ENCODE measurements at places on chromosomes 6 and 20.

DNA sequence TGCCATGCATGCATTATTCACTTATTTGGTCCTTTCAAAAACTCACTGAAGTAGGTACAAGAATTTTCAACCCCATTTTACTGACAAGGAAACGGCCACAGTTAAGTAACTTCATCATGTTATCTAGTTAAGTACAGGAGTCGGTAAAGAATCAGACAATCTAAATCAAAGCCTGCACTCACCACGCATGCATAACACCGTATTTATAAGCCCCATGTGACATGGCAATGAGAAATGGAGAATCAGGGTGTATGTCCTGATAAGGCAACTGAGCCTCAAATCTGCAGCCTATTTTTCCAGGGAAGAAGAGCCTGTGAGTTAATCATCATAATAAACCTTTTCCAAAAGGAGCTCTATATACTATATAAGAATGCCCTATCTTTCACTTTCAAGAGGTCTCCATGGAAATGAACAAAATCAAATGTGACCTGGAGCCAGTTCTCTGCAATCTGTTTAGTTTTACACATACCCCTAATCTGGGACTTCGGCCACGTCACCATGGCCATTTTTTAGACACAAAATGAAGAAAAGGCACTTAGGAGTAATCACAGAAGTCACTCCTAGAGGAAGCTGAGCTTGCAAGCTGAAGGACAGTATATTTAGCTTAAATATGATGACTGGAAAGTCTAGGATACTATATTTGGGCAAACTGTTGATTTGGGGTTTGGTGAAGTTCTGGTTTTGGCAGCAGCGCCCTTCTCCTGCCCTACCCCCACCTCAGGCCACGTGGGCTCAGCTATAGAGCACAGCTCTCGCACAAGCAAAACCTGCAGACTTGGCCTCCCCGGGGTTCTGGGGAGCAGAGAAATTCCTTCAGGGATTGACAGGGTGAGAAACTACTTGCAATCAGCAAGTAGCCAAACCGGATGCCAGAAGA lies 19.2 kb downstream of the TRAM2 start:
- H3K4me3 ChIP-seq = no peak overlapping the region
- no peak overlapping the region for H3K27ac ChIP-seq
- DNase-seq = no peak
- H3K36me3 ChIP-seq = no peaks in the 10 kb centered on the region
- peaks cover 22% of the 10 kb centered on the region for H3K4me1 ChIP-seq
- H3K27me3 ChIP-seq = no peaks in the 10 kb centered on the region

GRCh38 chr6:44779130-44779826 lies 391.8 kb downstream of the CDC5L start:
- peak; percentile 51 for DNase-seq
- no peak overlapping the region for H3K4me3 ChIP-seq
- no peaks in the 10 kb centered on the region for H3K4me1 ChIP-seq
- no peaks in the 10 kb centered on the region for H3K27me3 ChIP-seq

DNA sequence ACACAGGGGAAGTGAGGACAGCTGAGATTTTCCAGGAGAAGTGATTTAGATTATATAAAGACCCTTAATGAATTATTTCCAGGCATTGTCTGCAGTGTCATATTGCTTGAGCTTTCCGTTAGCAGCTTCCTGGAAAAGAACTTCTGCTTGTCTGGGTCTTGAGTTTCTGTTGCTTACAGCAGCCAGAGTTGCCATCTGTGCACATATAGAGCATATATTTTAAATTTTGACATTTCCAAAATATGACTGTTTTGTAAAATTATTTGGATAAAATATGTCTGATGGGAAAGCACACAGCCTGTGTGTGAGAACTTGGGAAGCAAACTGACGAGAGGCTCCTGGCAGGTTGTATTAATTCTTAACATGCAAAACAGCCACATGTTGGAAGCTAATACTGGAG lies 21.0 kb upstream of the NKX2-2 start:
- no peak overlapping the region for H3K27ac ChIP-seq
- H3K4me3 ChIP-seq = no peak overlapping the region
- no peak for DNase-seq
- peaks cover 30% of the 10 kb centered on the region for H3K27me3 ChIP-seq

- H3K36me3 ChIP-seq = no peaks in the 10 kb centered on the region
- no peak overlapping the region for H3K4me3 ChIP-seq
- no peaks in the 10 kb centered on the region for H3K4me1 ChIP-seq
- DNase-seq = no peak
Observed at GRCh38 chr20:58546756-58547622, 31.8 kb upstream of the APCDD1L start.

- no peak overlapping the region for H3K27ac ChIP-seq
- H3K4me1 ChIP-seq = peaks cover 59% of the 10 kb centered on the region
- DNase-seq = no peak
- H3K27me3 ChIP-seq = no peaks in the 10 kb centered on the region
- no peaks in the 10 kb centered on the region for H3K36me3 ChIP-seq
Observed at GRCh38 chr6:163705923-163706322, 291.4 kb downstream of the QKI start.

DNA sequence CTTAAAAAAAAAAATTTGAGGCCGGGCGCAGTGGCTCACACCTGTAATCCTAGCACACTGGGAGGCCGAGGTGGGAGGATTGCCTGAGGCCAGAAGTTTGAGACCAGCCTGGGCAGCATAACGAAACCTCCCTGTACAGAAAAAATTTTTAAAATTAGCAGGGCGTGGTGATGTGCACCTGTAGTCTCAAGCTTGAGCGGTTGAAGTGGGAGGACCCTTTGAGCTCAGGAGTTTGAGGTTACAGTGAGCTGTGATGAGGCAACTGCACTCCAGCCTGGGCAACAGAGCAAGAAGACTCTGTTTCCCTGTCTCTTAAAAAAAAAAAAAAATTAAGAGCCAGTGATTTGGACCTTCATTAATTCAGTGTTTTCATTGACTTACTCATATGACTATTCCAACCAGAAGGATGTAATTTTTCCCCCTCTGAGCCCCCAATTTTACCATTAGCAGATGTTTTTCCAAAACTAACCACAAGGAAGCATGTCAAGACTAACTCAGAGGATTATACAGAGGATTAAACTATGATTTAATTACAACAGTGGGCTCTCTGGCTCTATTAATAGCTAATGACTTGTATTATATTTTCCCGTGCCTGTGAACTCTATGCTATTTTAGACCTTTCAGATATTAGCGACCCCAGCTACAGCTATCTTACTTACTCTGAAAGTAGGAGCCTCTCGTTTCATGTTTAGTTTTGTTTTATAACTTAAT lies 75.1 kb downstream of the ARID1B start:
- H3K36me3 ChIP-seq = no peaks in the 10 kb centered on the region
- H3K4me1 ChIP-seq = peaks cover 64% of the 10 kb centered on the region
- DNase-seq = no peak

GRCh38 chr6:33065312-33065711 lies 8.1 kb downstream of the HLA-DPA1 start:
- no peaks in the 10 kb centered on the region for H3K27me3 ChIP-seq
- no peak overlapping the region for H3K27ac ChIP-seq
- peaks cover 33% of the 10 kb centered on the region for H3K36me3 ChIP-seq
- no peak overlapping the region for H3K4me3 ChIP-seq
- no peaks in the 10 kb centered on the region for H3K4me1 ChIP-seq

- H3K27me3 ChIP-seq = no peaks in the 10 kb centered on the region
- no peaks in the 10 kb centered on the region for H3K4me1 ChIP-seq
- H3K4me3 ChIP-seq = no peak overlapping the region
- H3K27ac ChIP-seq = no peak overlapping the region
Observed at GRCh38 chr6:125512621-125513020, 210.9 kb upstream of the HDDC2 start.

- no peaks in the 10 kb centered on the region for H3K4me1 ChIP-seq
- no peaks in the 10 kb centered on the region for H3K36me3 ChIP-seq
- no peak overlapping the region for H3K27ac ChIP-seq
- H3K4me3 ChIP-seq = no peak overlapping the region
- no peak for DNase-seq
Observed at GRCh38 chr20:14877301-14878028, 540.1 kb upstream of the FLRT3 start.
